ENCODE measurements at places on chromosomes 4 and X.

GRCh38 chr4:83340692-83341343 lies 6.2 kb upstream of the HPSE start:
- no peak for DNase-seq

DNA sequence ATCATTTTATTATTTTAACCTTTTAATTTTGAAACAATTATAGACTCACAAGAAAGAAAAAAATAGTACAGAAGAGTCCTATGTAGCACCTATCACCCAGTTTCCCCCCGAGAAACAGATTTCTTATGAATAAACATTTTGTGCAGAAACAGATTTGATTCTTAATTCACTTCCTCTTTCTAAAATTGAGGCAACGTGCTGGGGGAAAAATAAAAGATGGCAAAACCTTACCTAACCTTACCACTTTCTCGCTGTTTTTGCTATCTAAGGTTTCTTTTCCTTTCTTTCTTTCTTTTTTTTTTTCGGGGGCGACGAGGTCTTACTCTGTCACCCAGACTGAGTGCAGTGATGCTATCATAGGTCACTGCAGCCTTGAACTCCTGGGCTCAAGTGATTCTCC lies 4.3 kb upstream of the CLNK start:
- DNase-seq: no peak

GRCh38 chr4:180398564-180398963 lies 1844.6 kb upstream of the TENM3 start:
- DNase-seq: no peak

DNA sequence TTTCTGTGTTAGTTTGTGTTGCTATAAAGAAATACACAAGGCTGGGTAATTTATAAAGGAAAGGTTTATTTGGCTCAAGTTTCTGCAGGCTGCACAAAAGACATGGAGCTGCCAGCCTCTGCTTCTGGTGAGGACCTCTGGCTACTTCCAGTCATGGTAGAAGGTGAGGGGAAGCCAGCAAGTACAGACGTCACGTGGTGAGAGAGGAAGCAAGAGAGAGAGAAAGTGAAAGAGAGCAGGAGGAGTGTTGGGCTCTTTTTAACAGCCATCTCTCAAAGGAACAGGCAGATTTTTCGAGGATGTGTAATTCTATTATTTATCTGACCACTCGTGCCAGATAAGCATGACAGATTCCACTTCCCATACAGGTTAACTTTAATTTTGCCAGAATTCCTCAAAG lies 1199.1 kb downstream of the ADGRL3 start:
- no peak for DNase-seq

DNA sequence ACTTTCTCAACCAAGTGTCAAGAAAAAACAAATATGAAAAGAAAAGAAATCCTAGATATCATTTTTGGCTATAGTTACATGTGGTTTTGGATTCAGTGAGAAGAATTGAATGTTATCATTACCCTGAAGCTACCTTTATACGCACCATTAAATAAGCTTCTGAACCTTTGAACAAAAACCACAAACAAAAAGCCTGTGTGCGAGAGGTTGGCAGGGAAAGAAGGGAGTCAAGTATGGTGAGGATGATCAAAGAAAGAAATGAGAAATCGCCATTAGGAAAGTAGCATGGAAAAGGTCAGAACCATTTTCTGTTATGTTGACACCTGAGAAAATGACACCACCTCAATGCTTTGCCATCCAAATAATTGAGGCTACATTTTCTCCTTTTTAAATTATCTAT lies 1.2 kb upstream of the SLC7A11 start:
- no peak for DNase-seq
